ENCODE measurements at places on chromosomes 6 and 20.
A peak's percentile ranks its signal among the peaks of the same experiment; 100 is the strongest.

DNA sequence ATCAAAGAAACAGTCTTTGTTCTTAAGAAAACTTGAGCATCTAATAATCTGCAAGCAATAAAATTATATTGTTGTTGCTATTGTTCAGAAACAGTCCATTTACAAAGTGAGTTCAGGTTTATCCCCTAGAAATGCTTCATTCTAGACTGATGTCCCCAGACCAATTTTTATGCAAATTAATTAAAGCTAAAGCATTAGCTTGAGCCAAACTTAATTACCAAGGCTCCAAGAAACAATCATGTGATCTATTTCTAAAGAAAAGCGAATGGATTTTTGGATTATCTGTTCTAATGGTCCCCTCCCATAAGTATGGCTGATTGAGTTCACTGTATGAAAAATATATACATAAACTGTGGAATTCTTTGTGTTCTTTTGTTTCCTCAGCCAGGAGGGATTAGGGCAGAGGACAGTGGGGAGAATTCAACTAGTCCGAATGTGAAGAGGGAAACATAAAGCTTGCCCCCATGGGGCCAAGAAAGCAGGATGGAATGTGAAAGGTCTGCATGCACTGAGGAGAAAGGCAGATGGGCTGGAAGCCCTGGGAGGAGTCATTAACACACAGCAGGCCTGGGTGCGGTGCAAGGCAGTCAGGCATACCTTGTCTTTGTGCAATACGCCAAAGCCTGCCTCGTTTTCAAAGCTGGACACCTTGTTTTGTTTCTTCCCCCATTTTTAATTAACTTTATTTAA is 597.1 kb downstream of the KIF16B start:
- DNase-seq, result no peak

- DNase-seq, result no peak
Measured at GRCh38 chr20:8078528-8078914, 53.5 kb upstream of the PLCB1 start.

GRCh38 chr20:63641146-63641791 is 12.0 kb downstream of the STMN3 start:
- DNase-seq, result no peak

DNA sequence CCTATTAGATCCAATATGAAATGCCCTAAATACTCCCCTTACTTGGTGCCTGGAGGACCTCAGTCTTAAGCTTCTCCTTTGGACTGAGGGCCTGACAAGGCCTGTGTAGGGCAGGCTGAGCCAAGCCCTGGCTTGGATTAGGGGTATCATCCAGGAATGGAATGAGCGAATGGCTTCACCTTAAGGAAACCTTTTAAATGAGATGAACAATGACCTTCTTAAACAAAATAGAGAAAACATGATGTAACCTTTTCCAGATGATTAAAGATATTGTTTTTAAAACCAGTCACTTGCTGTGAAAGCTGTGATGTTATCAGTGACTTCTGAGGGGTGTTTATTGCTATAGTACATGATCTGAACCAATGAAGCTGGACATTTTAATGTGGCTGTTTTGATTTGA is 55.5 kb downstream of the TRAF3IP2 start:
- DNase-seq, result no peak

DNA sequence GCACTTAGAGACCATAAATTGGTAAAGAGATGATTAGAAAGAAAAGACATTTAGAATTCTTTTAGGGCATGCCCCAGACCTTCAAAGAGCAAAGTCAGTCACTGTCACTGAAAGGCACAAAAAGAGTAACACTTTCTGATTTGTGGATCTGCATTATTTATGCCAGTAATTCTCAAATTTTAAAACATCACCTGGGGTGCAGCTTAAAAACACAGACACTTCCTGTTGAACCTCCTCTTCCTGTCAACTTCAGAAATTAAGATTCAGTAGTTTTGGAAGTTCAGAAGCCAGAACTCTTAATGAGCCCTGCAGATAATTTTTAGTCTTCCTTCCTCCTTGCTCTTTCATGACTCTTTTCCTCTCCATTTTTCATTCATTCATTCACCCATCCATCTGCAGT is 137.5 kb downstream of the NRN1 start:
- no peak for DNase-seq

- DNase-seq, result no peak
Measured at GRCh38 chr20:31537890-31538289, 23.6 kb downstream of the HM13 start.

GRCh38 chr6:121652223-121652622 is 216.8 kb downstream of the GJA1 start:
- DNase-seq, result no peak

GRCh38 chr20:57943950-57944349 is 234.1 kb upstream of the PMEPA1 start:
- no peak for DNase-seq

- no peak for DNase-seq
Measured at GRCh38 chr20:48787861-48788375, 39.9 kb downstream of the PREX1 start.

GRCh38 chr20:24027229-24027628 is 38.6 kb upstream of the GGTLC1 start:
- DNase-seq, result no peak

GRCh38 chr20:38935285-38935684 is 9.1 kb downstream of the FAM83D start:
- DNase-seq, result no peak

DNA sequence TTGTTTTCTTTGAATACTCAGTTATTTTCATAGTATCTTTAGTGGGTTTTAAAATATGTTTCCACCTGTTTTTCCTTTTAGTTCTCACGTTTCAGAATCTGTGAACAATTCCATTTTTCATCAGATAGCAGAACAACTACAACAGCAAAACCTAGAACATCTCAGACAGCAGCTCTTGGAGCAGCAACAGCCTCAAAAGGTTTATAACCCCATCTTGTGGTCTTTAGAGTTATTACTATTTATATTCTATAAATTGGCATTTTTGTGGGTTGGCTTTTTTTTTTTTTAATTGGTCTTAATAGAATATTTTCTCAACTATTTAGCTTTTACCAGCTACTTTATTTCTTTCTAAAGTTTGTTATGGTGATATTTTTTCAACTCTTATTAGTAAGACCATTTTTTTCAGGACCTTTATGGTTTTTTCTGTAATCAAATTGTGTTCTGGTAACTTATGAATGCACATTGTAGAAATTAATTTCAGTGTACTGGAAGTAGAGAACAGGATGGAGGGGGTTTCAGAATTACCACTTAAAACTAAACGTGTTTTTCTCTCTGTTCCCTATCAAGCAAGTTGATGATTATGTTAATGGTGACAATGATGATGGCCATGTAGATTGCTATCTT is 72.2 kb downstream of the SCAF8 start:
- DNase-seq, result no peak

GRCh38 chr20:47055699-47056369 is 161.2 kb downstream of the EYA2 start:
- DNase-seq, result no peak

GRCh38 chr20:13009682-13010406 is 1.1 kb downstream of the SPTLC3 start:
- DNase-seq, result no peak

- DNase-seq, result peak; percentile 59
Measured at GRCh38 chr20:1764136-1765033, 106.8 kb upstream of the SIRPG start.

GRCh38 chr20:3485913-3486312 is 15.1 kb downstream of the ATRN start:
- DNase-seq, result no peak

- DNase-seq, result no peak
Measured at GRCh38 chr6:24606200-24606930, 39.6 kb downstream of the KIAA0319 start.

DNA sequence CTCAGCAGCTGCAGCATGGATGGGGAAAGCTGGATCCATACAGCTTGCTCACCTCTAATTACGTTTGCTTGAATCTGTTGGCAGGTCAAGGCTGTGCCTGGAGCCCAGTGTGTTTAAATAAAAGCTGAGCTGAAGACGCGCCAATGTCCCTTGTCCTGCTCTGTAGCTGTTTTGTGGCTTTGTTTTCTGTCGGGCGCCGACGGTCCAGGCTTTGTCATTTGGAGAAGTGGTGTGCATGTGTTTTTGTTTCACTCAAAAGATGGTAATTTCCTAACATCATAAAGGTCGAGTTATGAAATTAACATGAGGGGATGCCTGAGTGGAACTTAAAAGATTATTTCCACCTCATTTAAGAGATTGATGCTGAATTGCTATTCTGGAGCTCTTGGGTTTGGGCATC is 107.6 kb downstream of the SLC24A3 start:
- no peak for DNase-seq

DNA sequence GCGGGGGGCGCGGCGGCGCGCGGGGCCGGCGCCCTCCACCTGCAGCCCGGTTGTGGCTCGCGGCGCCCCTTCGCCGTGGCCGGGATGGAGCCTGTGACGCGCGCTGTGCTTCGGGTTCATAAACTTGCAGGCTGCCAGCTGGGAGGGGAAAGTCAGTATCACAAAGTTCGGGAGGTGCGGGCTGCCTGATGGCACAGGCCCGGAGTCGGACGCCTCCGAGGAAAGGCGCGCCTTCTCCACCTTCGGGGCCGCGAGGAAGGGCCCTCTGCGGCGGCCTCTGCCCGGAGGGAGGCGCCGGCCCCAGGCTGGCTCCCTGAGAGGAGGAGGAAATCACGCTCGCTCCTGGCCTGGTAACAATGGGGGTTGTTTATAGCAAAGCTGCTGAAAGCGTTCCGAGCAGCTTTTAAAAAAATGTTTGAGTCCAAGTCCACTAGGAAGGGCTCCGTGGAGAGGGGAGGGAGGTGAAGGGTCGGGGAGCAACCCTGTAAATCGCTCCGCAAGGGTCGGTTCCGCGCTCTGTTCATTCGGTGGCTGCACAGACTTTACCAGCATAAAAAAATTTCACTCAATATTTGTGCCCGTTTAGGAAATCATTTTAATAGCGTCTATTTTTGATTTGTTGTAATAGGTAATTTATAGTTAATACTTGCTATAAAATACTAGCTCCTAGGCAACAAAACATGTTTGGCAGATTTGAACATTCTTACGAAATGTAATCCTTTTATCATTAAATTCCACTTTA is 1.0 kb downstream of the AFDN start:
- no peak for DNase-seq

DNA sequence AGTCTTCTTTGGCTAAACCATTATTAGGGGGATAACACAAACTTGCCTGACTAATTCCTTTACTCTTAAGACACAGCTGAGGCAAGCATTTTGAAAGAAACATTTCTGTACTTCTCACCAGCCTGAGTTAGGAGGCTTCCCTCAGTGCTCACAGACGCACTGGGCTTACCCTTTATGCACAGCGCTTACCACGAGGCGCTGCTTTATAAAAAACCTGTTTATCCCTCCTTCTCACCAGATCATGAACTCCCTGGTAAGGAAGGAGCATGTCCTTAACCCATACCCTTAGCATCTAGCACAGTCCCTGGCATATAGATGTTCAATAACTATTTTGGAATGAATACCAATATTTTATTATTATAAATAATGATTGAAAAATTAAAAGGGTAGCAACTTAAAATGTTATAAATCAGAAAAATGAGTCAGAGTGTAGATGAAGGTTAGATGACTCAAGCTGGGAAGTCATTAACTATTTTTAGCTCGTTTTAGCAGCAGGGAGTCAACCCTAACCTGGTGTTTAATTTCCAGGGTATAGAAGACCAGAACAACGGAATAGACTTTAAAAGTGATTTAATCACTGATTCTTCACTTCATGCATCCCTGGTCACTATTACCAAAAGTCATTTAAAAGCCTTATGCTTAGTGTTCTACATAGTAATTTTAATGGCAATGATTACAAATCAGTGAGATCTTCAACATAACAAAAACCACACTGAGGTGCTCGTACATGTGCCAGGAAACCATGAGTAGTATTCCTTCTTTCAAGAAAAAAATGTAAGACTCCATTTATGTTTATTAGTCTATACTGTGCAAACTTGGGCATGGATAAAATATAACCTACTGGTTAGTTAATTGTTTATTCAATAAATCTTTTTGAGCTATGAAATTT is 4.1 kb upstream of the TPD52L1 start:
- no peak for DNase-seq

GRCh38 chr6:105897131-105897530 is 189.0 kb upstream of the PRDM1 start:
- DNase-seq, result no peak

- no peak for DNase-seq
Measured at GRCh38 chr6:11613858-11614257, 76.3 kb downstream of the TMEM170B start.

DNA sequence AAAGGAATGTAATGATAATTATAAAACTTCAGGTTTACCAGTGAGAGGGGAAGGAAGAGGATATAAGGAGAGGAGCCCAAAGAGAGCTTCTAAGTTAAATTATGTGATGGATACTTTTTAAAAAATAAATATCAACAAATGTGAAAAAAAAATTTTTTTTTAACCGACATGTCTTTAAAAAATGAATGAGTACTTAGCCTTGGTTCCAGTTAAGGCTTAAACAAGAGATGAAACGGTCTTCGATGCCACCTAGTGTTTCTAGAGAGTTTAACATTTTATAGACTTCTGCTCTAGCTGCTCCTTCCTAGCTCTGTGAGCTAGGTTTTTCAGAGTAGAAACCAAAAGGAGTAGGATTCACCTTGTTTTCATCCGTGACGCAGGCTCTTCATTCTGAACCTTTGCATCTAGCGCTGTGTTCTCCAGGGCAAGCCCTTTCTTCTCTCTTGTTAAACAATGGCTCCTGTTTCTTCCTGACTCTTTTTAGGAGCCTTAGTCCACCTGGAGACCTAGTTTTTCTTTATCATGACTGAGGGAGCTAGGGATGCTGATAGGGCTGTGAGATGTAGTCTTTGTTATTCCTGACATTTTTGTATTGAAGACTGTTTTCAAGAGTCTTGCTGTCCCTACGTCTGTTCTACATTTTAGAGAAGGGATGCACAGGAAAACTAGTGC is 42.4 kb upstream of the GNRH2 start:
- DNase-seq, result no peak

- no peak for DNase-seq
Measured at GRCh38 chr6:92887871-92888270, 531.5 kb downstream of the EPHA7 start.

- no peak for DNase-seq
Measured at GRCh38 chr6:568954-569523, 87.9 kb downstream of the HUS1B start.

GRCh38 chr6:56802584-56802983 is 152.3 kb upstream of the BEND6 start:
- no peak for DNase-seq

GRCh38 chr6:137240168-137240567 is 21.0 kb upstream of the IFNGR1 start:
- no peak for DNase-seq

Data from substantia nigra (tissue), 51 donors.